Stimulated activated CD4-positive, alpha-beta T cell treated with anti-CD3 and anti-CD28 coated beads, Interleukin-4, amount 100 ng/mL, for 24 hours (primary cell): ENCODE measurements at places on chromosomes 5 and 9.

- DNase-seq, result no peak
Observed at GRCh38 chr5:113678924-113679575, 165.6 kb downstream of the YTHDC2 start.

GRCh38 chr9:136499071-136499934 is 16.5 kb upstream of the SEC16A start:
- no peak for DNase-seq

GRCh38 chr9:20786807-20787206 is 102.7 kb downstream of the FOCAD start:
- DNase-seq, result no peak

DNA sequence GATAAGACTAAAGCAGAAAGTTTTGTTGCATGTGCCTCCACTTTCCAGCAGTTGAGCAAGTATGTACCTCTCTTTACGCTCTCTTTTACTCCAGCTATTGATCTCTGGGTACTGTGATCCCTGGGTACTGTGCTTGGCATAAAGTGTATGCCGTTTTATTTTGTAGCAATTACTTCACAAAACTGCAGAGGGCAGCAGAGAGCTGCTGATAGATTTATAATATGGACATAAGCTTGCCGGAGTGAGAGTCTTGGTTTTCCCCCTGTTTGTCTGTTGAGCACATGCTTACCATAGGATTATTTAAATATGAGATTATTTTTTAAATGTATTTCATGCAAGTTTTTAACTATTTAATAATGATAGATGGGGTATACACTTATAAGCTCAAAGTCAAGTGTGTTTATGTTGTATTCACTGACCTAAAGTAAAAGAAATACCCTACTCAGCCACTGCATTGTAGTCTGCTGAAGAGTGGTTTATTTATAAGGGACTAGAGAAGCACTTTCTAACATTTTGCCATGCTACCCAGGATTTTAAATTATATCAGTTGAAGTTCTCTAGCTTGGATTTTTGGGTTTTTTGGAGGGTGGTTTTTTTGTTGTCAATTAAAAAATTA is 13.0 kb downstream of the TTC1 start:
- peak; percentile 64 for DNase-seq

DNA sequence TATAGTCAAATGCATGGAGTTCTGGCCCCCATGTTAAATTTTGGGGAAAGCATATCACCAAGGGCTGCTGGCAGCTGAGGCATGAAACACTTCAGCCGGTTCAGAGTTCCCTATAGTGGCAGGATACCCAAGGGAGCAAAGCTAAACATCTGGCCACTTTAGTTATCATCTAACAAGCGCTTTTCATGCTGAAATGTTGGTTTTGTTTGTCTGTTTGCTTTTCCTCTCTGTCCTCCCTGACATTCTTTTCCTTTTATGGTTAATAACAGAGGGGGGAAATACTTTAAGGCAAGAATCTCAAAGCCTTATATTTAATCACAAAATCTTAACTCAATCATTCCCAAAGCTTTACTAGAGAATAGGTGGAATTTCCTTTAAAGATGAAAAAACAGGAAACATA is 11.9 kb downstream of the APBA1 start:
- no peak for DNase-seq

DNA sequence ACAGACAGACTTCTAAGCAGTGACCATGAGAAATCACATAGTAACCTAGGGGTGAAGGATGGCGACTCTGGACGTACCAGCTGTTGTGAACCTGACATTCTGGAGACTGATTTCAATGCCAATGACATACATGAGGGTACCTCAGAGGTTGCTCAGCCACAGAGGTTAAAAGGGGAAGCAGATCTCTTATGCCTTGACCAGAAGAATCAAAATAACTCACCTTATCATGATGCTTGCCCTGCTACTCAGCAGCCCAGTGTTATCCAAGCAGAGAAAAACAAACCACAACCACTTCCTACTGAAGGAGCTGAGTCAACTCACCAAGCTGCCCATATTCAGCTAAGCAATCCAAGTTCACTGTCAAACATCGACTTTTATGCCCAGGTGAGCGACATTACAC is 38.0 kb upstream of the CCDC152 start:
- DNase-seq, result peak; percentile 9

- DNase-seq, result peak; percentile 22
Observed at GRCh38 chr5:50564079-50564478, 102.4 kb upstream of the PARP8 start.

DNA sequence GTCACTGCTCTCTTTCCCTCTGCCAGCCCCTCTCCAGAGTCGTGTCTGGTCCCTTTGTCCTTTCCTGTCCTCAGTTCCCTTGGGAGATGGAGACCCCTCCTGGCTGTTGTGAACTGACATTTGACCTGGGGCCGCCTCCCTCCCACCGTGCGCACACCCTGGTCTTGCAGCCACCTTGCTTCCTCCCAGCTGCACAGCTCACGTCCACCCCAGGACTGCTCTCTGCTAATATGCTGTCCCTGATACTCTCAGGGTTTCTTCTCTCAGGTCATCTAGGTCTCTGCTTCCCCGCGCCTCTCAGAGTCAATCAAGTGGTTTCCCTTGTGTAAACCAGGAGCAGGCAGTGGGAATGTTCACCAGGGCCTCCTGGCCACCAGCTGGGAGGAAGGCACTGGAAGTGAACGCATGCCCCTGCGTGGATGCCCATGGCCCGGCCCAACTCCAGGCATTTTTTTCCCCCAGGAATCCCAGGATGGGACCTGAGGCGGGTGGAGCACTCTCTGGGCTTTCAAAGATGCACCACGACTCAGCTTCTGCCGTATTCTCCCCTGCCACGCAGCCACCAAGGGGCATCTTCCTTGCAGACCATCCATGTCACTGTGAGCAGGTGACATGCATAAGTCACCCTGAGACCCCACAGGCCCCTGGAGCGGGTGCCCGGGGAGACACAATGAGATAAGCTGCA is 142.4 kb downstream of the OLFM1 start:
- DNase-seq, result no peak

- no peak for DNase-seq
Observed at GRCh38 chr9:95007226-95007869, 280.8 kb downstream of the AOPEP start.

DNA sequence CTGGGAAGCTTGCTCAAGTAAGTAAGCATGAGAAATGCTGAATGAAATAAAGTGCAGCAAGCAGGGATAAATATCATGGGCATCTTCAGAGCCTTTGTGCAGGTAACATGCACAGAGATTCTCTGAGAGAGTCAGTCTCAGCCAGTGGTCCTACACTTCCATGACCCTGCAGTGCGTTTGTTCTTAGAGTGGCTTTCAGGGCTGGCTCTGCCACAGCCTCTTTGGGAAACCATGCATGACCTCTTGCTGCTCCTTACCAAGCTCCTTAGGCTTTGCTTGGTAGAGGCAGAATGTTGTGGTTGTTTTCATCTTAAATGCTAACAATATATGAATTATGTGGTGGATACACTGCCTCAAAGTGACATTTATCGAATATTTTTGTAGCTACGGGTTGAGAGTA is 5.4 kb downstream of the SYK start:
- DNase-seq, result no peak

GRCh38 chr5:132825033-132825833 is 5.2 kb downstream of the SHROOM1 start:
- no peak for DNase-seq

DNA sequence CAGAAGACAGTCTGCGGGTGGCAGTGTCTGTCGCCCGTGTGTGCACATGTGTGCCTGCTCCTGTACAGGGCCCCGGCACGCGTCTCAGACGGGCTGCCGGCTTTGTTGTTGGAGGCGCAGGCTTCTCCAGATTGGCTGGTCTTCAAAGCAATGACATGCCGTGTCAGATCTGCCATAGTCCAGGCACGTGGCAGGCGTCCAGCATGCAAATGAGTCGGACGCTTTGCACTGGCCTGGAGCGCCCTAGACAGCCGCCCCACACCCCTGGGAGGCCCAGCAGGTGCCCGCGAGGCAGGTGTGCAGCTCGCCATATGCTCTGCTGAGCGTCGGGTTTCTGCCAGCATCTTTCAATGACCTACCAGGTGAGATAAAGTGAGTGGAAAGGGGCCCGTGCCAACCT is 71.5 kb downstream of the GADD45G start:
- DNase-seq, result no peak

GRCh38 chr5:39668980-39669379 is 244.2 kb upstream of the DAB2 start:
- DNase-seq, result no peak

GRCh38 chr5:11540112-11540511 is 364.1 kb downstream of the CTNND2 start:
- no peak for DNase-seq

DNA sequence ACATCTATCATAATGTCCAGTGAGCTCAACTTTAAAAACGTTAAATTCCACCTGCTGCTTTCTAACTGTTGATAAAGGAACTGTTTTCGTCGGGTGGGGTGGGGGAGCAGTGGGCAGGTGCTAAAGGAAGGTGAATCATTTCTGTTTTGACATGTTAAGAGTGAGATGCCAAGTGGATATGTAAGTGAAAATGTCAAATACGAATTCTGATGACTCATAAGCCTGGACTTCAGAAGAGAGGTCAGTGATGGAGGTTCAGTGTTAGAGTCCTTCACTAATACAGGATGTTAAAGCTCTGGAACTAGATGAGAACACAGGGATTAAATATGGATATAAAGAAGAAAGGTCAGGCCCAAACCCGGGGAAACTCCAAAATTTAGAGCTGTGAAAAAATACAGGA is 617.9 kb upstream of the CTNND2 start:
- DNase-seq, result no peak

DNA sequence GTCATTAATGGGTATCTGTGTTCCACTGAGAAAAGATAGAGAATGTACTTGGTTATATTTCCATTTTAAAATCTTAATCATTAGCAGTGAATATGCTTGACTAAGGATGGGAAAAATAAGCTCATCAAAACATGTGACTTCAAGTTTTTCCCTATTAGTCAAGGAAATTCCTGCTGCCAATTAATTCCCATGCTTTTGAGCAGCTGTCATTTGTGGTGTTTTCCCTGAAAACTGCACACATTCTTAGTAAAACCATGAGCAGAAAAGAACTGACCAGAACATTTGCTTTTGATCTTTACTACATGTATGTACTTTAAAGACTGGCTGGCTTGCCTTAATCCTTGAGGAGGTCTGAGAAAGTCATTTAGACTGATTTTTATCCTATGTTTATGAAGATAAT is 75.2 kb downstream of the AOPEP start:
- no peak for DNase-seq

GRCh38 chr9:69963803-69964202 is 79.8 kb upstream of the MAMDC2 start:
- DNase-seq, result no peak

- no peak for DNase-seq
Observed at GRCh38 chr5:64765804-64766504, 2.5 kb downstream of the SREK1IP1 start.

- no peak for DNase-seq
Observed at GRCh38 chr5:135678640-135679268, 100.0 kb upstream of the CXCL14 start.

GRCh38 chr5:102823441-102823874 is 68.4 kb downstream of the PAM start:
- no peak for DNase-seq

DNA sequence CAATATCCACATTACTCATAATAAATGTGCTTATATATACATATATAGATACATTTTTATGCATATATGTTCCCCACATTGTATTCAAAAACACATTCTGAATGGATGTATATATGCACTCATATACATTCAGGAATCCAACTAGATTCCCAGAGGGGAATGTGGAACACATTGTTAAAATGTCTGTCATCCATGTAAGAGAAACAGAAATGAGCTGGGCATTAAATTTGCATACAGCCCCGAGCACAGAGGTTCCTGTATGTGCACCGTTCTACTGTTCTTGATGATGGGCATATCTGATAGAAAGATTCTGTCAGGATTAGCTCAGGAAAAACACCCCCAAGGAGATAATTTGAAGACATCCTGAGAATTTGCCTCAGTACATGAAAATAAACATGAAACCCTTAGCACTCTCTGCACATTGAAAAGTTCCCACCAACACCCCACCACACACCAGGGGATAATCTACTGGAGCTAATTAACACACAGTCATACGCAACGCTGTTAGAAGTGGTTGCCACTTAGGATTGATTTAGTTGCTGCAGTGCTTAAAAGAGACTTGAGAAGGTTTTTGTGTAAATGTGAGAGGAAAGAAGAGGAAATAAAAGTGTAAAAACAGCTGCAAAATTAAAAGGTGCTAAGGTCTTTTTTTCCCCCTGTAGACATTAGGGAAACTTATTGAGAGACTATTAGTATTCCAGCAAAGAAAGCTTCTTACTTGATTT is 223.3 kb downstream of the SLF1 start:
- no peak for DNase-seq

DNA sequence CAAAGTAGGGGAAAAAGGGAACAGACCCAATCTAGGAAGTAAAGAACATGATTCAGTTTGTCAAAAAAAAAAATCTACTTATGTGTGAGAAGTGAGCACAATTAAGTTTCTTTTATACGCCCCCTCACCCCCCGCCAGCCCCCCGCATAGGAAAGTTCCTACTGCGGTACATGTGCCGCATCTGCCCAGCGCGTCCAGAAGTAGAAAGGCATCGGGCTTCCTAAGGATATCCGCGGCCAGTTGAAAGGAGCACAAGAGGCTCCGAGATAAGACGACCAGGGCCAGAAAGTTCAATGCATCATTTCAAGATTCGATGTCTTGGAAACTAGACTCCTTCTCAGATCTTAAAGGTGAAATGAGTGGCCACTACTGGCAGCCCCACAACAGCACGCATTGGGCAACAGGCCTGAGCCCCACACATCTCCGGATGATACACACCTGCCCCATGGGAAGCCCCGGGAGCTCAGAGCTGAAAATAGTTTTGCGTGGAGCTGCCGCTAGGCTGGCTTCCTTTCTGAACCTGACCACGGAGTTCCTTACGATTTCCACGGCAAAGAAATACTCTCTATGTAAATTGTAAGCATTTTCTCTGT is 203.9 kb downstream of the RAB3C start:
- DNase-seq, result no peak

DNA sequence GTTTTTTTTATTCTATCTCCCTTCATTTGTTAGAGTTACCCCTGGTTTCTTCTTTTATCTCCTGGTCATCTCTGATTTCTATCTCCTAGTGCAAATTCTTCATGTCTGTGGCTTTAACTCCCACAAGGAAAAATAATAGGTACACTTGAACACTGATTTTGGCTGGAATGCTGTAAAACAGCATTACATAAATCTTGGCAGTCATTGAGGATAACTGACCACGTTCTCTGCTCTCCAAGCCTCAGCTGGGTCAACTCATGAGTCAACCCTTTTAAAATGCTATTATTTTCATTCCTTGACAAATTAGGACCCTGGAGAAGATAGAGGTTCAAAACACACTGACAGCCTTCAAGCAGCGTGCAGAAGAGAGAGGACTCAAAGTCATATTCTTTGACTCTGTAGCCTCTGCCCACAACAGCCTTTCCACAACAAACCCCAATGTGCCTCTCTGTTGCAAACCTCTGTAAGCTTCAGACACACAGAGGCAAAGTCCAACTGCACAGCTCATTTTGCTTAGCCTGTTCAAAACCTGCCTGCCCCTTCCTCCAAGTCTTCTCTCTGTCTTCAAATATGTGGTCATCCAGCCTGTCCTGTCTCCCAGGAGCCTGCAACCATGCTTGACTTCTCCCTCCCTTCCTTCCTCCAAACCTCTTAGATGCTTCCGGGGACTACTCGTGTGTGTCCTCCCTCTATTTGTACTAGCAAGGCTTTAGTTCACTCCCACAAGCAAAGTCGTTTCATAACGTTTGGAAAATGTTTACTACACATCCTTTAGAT is 398.4 kb downstream of the MED10 start:
- no peak for DNase-seq
